HS-27A (cell line): ENCODE measurements at places on chromosomes 7 and 10.

GRCh38 chr10:48449501-48450232, 143.2 kb downstream of the MAPK8 start:
- no peak for DNase-seq

DNA sequence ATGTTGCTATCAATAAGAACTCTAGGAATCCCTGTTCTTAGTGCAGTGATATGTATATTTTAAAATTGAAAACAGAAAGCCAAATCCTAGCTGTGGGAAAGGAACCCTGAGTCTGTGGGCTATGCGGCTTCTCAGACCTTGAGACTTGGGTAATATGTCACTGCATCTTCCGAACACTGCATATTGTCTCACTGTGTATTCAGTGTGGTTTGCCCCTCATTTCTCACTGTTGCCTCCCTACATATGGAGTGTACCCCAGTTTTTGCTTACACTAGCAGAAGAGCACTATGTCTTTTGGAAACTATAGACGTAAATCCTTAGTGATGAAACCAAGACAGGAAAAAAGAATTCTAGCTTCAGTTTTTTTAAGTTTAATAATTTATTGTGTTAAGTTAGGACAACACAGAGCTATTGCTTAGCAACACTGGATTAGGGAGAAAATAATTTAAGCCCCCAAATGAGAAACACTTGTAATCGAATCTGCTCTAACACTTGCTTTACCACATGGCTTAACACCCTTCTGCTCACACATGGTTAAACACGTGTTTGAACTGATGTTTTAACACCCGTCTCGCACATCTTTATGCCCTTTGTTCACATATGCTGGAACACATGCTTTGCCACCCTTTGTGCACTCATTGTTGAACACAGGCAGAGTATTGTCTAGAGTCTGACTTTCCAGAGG, 251.3 kb downstream of the VTI1A start:
- DNase-seq: no peak

GRCh38 chr7:87111877-87112276, 40.4 kb upstream of the DMTF1 start:
- DNase-seq: no peak

DNA sequence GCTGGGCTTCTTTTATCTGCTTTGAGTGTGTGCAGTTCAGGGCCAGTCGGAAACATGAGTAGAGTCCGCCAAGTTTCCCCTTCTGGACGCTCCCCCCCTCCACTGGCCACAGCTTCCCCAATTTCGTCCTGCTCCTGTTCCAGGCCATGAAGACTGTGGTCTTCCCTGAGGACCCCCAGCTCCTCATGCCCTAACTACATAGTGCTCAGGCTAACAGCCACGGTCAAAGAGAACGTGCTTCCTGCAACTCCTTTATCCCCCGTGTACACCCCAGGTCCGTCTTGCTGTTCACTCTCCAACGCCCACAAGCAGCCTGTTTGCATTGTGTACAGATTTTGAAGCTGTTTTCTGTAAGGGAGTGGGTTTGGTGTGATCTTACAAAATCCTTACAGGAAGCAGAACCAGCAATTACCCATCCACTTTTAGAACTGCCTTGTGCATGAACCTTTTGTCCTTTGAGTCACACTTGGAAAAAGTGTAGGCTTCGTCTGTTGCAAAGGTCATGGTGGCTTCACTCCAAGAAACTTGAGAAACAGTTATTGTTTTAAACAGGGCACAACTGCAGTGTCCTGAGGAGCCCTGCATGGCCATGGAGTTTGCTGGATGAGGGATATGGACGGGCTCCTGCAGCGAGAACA, 77.0 kb upstream of the FAM20C start:
- no peak for DNase-seq

- no peak for DNase-seq
These were observed 1.2 kb upstream of the MLLT10 start for GRCh38 chr10:21532694-21533466.

DNA sequence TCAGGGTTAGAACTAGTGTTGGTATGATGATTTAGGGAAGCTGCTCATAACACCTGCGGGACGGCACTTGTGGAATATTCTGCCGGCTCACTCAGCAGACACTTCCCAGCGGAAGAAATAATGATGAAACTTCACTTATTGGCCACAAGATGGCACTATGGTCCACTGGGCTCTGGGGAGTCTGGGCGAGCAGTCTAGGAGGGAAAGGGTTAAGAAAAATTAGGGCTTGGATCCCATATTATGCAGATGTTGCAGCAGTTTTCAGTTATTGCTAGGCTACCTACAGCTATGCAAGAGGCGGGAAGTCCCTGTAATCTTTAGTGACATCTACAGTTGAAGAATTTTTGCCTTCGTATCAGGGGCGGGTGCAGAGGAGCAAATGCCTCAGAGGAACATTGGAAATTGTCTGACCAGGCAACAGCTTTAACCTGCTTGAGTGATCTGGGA, 238.7 kb upstream of the PRSS58 start:
- DNase-seq: no peak

GRCh38 chr7:77757589-77757988, 40.6 kb downstream of the TMEM60 start:
- DNase-seq: no peak
